ENCODE measurements at places on chromosomes 5 and 9.
A peak's percentile ranks its signal among the peaks of the same experiment; 100 is the strongest.

- DNase-seq, result no peak
These were observed 22.5 kb downstream of the SEC61B start for GRCh38 chr9:99244344-99245260.

- DNase-seq, result no peak
These were observed 214.6 kb downstream of the PDE4D start for GRCh38 chr5:59678943-59679342.

DNA sequence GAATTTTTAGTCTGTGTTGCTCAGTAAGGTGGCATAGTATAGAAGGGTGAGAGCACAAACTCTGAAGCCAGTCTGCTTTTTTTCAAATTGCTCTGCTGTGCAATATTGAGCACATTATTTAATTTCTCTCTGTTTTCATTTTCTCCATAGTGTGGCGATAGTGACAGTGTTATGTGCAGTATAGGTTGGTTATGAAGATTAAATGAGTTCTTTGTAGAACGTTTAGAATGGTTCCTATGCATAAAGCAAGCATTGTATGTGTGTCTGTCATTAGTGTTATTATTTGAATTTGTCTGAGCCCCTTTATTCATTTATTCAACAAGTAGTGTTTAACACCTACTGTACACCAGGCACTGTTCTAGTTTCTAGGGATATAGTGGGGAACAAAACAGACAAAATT, 9.2 kb downstream of the PRR16 start:
- no peak for DNase-seq

- DNase-seq, result peak; percentile 96
These were observed 28.1 kb upstream of the F2RL1 start for GRCh38 chr5:76790632-76791290.

GRCh38 chr5:38835887-38836286, 9.9 kb upstream of the OSMR start:
- no peak for DNase-seq

DNA sequence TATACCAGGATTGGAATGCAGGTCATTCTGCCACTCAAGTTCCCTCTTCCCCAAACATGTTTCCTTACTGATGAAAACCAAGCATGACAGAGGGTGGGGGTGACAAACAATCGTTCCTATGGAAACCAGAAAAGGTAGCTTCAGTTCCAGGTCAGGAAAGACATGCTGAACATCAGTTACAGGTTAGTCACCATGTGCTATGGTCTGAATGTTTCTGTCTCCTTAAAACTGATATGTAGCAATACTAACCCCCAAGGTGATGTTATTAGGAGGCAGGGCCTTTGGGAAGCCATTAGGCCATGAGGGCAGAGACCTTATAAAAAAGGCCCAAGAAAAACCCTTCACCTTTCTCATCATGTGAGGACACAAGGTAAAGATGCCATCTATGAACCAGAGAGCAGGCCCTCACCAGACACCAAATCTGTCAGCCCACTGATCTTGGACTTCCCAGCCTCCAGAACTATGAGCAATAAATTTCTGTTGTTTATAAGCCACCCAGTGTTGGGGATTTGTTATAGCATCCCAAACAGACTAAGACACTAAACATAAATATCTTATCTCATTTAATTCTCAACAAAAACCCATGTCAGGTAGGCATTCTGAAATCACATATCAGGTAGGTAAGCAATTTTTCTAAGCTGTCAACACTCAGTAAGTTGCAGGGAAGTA, 15.7 kb upstream of the SH3RF2 start:
- no peak for DNase-seq

GRCh38 chr5:63131626-63132285, 553.1 kb downstream of the LRRC70 start:
- DNase-seq, result peak; percentile 88

Data from RKO (cell line).